AG09309 (cell line): ENCODE measurements at places on chromosomes 5 and 9.

DNA sequence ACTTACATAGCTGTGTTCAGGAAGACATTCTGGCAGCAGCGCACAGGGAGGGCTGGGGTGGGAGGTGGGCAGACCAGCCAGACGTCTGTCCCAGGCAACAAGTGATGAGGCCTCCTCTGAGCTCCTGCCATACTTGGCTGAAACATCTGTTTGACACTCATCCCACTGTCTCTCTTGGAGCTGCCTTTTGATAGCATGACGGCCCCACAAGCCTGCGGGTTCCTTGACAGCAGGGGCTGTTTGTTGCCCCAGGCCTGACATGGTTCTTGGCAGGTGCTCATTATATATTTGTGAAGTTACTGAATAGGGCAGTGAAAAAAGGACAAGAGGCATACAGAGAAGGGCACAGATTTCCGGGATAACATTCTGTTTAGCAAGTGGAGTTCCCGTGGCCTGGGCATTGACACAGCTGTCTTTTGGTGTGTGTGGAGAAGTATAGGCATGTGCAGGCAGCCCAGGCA lies 22.2 kb upstream of the B4GALT1 start:
- DNase-seq, result no peak

- peak; percentile 13 for DNase-seq
Observed at GRCh38 chr5:88660947-88661805, 221.8 kb downstream of the MEF2C start.

DNA sequence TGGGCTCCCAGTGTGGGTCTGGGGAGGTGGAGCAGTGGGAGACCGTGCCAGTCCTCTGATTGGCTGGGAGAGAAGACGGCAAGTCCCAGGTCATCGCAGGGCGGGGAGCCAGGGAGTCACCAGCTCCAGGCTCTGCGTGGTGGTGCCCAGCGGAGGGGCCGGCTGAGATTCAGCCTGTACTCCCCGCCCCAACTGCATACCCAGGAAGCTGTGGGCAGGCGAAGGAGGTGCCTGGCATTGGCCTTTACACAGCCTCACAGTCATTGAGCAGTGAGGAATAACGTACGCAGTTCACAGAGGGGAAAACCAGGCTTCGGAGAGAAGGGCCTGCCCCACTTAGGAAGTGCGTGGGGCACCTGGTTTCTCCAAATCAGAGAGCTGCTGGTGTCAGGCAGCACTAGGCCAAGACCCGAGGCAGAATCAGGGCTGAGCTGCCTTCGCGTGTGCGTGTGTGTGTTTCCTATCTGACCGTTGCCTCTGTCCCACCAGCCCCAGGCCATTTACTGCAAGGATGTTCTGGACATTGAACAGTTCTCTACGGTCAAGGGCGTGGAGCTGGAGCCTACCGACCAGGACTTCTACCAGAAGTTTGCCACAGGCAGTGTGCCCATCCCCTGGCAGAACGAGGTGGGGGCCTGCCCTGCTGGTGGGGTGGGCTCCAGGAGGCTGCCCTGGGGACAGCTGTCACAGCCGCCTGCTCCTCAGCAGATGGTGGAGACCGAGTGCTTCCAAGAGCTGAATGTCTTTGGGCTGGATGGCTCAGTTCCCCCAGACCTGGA lies 6.2 kb upstream of the PRR7 start:
- no peak for DNase-seq

- DNase-seq, result no peak
Observed at GRCh38 chr9:87708986-87709728, 16.8 kb upstream of the CTSL start.

DNA sequence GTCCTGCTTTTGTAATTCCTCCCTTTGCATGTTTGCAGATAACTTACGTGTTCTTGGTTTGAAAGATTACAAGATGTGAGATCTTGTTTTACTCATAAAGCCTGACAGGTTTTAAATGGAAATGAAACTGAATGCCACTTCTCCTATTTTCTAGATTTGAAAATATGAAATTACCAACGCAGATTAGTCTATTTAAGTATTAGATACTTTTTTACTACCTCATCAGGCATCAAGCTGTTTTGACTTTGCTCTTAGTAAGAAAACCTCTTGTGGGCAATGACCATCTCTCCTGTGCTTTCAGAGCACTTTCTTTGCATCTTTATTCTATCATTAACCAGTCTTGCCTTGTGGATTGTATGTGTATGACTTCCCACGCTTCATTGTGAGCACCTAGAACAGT lies 3.5 kb downstream of the DMXL1 start:
- no peak for DNase-seq

DNA sequence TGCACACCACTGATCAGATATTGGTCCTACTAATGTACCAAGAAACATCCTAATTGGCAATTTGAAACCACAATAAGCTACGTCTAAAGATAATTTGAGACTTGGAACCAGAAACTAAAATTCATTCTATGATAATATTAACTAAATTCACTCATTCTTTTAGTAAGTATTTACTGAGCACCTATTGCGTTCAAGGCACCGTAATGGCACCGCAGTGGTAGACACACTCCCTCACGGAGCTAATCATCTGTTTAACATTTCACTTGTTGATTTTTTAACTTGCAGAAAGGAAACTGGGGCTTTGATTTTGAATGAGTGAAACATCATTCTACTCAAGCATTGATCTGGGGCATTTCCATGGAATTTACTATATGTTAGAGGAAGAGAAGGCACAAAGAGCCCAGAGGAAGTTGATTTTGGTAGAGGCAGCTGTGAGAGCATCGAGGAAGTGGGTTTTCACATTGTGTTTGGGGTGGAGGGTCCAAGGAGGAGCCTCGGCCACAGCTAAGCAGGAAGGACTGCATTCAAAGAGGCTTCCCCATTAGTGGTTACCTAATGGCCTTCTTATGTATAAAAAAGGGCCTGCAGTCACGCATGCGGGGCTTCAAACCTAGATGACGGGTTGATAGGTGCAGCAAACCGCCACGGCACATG lies 7.1 kb downstream of the RAPGEF1 start:
- no peak for DNase-seq

DNA sequence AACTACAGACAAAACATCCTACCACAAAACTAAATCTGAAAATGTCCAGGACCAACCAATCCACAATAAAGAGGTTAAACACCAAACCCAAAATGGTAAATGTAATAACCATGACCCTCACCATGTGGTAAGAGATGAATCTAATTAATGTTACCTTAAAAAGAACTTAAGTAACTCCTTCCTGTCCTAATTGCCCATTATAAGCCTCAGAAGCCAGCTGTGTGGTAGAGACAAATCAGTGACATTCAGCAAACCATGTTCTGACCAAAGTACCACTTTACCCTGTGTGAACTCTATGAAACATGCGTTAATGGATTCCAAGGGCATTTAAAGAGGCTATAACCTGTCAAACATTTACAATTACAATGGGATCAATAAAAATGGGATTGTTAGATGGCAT lies 25.0 kb downstream of the LPAR1 start:
- DNase-seq, result no peak

DNA sequence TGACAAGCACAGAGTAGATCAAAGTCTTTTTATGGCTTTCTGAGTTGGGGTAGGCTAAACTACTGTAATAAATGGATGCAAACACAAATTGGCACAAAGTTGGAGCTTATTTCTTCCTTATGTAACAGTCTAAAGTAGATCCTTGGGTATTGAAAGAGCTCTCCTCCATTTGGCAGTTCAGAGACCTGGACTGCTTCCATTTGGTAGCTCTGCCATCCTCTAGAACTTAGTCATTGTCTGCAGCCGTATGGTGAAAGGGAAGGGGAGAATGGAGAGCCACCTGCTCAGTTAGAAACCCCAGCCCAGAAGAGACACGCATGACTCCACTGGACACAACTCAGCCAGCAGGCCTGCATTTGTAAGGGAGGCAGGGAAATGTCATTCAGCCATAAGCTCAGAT lies 345.0 kb downstream of the DMAC1 start:
- DNase-seq, result no peak

DNA sequence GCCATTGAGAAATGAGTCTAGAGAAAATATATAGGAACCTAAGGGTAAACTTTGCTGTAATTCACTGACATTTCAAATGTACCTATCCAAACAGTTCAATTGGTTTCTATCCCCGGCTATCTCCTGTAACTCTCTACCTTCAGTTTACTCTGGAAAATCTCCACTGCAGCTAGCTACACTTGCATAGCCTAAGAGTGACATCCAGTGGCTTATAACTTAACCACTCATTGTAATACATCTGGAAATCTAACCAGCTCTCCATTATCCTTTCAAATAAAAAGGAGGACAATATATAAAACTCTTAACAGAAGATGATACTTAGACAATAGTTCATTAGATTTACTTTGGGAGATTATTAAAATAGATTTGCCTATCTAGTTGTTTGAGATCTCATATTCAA lies 35.3 kb upstream of the SPDL1 start:
- peak; percentile 21 for DNase-seq
